ENCODE measurements at places on chromosomes 7 and 10.

- DNase-seq = no peak
Measured at GRCh38 chr10:87626422-87626892, 33.2 kb upstream of the PAPSS2 start.

DNA sequence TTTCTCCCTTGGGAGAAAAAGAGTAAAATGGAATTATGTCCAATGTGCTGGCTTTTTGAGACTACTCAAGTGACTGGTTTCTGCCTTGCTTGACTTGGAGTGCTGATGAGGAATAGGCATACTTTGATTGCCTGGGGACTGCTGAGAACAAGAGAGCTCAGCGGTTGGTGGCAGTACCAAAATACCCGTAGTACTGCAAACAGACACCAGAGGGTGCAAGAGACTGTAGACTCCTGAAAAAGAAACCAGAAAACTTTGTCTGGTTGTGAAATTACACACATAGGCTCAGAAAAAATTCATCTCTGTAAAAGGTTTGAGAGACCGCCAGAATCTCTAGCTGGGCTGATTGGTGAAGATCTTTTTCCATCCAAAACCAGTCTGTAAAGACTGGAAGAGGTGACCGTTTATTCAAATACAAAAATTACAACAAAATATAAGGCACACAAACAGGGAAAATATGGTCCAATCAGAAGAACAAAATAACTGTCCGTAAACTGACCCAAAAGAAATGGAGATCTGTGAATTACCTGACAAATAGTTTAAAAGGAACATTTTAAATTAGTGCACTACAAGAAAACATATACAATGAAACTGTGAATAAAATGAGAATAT, 18.5 kb downstream of the BICC1 start:
- peak; percentile 18 for DNase-seq

DNA sequence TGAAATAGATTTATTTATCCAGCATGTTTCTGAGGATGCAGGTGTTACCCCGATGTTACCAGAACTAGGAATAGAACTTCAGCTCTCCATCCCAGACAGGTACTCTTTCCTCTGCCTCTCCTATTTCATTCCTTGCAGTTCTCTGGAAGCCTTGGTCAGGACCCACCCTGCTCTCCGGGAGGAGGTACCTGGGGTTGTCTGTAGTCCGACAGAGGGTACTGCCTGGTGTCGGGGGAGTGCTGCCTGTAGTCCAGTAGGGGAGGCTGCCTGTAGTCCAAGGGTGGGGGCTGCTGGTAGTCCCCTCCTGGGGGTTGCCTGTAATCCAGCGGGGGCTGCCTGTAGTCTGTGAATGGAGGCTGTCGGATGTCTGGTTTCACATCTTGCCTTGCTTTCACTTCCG, 328.4 kb downstream of the PHTF2 start:
- DNase-seq = no peak

- no peak for DNase-seq
Measured at GRCh38 chr10:125827133-125827532, 3.8 kb downstream of the BCCIP start.

DNA sequence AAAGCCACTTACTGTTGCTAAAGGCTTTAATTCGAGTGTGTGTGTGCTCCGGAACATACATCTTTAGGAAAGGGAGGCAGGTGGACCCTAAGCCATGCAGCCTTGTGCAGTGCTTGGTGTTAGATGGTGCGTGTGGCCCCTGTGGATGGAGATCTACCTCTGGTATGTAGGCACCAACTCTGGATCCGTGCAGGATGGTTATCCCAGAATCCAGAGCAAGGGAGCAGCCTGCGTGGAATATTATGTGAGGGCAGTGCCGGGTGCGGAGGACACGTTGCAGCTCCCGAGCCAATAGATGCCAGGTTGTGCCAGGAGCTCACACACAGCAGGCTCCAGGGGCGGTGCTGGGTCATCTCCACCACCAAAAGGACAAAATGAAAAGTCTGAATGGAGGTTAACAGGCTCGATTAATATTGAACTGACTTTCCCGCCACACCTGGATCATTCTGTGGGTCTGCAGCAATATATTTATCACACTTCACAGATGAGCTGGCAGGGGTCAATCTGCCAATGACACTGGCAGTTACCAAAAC, 143.0 kb upstream of the NPS start:
- DNase-seq = no peak

DNA sequence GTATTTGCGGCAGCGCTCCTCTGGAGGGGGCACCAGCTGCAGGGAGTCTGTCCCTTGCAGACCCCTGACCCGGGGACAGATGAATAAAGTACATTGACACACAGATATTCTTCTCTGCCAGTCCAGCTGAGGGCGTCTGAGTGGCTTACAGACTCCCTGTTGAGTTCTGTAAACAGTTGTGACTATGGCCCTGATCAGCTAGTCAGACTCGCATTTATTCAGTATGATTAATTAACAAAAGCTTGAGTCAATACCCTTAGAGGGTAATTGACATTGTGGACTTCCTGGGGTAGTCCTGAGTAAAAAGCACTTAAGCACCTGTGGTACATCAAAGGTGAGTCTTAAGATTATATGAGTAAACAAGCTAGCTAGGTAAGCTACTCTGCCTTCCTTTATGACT, 21.0 kb downstream of the ANKRD30A start:
- DNase-seq = no peak

DNA sequence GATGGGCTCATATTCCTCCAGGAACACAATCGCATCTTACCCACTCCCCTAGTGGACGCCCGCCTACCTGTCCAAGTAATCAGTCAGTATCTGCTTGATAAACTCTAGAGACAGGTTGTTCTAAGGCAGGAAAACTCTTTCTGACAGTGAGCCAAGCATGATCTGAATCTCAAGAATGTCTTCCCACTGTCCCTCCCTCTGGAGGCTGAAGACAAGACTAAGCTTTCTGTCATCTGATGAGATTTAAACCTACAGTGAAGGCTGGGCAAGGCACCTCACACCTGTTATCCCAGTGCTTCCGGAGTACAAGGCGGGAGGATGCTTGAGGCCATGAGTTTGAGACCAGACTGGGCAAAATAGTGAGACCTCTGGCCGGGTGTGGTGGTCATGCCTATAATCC, 586.6 kb downstream of the GALNT17 start:
- DNase-seq = no peak

GRCh38 chr10:45673074-45673648, 589 bp upstream of the ZFAND4 start:
- no peak for DNase-seq

DNA sequence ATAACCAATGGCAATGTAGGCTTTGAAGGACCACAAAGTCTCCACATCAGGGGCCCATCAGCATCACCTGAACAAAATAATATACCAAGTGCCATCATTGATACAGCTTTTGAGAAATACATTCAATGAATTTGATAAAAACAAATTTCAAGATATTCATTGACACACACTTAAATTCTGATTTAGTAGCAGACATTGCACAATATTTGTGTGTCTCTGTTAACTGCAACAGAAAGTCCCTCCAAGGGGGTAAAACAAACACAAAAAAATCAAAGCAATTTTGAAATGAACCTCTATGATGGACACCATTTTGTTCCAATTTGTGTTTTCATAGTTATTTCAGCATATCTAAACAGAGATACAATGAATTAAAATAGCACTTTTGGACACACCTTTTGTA, 86.8 kb upstream of the RSU1 start:
- no peak for DNase-seq

- DNase-seq = no peak
Measured at GRCh38 chr10:6383096-6383812, 180.5 kb downstream of the PFKFB3 start.

- no peak for DNase-seq
Measured at GRCh38 chr7:156496865-156497264, 143.7 kb upstream of the RNF32 start.

GRCh38 chr7:36441344-36442022, 51.8 kb downstream of the ANLN start:
- DNase-seq = no peak

- DNase-seq = no peak
Measured at GRCh38 chr10:88848499-88848898, 3.1 kb downstream of the ANKRD22 start.

DNA sequence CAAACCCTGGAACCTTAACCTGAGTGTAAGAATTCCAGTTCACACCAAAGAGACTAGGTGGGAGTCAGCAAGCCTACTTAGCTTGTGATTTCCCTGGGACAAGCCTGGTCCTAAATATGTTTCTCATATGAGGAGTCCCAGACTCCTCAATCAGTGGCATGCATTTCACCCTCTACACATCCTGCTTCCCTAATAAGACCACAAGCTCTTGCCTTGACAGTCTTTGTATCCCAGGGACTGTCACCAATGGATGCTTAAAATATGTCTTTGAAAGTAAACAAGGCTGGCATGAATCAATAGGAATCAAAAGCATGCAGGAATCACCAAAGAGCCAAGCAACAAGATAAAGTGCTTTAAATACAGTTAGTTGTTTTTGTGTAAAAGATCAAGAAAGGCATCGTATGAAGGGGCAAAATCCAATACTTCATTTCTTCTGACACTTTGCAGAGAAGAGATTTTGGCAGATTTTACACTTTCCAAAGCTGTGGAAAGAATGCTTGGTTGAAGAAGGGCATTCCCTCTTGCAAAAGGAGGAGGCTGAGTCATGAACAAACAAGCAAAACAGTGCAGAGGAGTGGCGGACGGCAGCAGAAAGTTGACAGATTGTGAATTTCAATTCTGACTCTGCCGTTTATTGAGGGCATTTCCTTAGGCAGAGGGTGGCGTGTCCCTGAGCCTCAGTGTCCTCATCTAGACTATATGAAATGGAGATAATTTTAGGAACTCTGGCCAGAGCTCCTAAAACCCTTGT, 8.5 kb upstream of the NFE2L3 start:
- DNase-seq = no peak

Measured in stimulated activated naive CD4-positive, alpha-beta T cell treated with Interleukin-2 at 50 U/mL for 16 hours (primary cell).